ENCODE measurements at places on chromosomes 11 and 22.

- peak; percentile 48 for DNase-seq
Observed at GRCh38 chr22:45671783-45672563, at the start of gene ATXN10. Gene ATXN10, plus strand, starts transcription at chr22:45671834. Its CDS starts 230 bp downstream, at chr22:45672064.

- DNase-seq: no peak
Observed at GRCh38 chr11:83438438-83438837, 152.3 kb upstream of the CCDC90B start.

DNA sequence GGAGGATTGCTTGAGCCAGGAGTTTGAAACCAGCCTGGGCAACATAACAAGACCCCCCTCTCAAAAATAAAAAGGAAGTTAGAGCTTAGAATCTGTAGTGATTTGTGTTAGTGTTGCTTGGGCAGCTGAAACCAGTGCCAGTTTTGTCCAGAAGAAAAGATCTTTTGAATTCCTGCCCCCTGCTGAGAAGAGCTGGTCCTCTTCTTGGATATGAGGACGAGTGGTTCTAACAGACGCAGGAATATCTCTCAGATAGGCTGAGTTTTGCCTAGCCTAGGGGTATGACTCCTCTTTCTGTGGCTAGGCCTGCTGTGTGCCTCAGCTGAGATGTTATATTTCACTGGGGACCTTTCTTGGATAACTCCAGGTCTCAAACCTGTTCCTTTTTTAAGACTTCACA is 102.8 kb downstream of the STIM1 start:
- DNase-seq: no peak

GRCh38 chr11:63613517-63614135 is 607 bp downstream of the PLAAT3 start:
- DNase-seq: no peak

DNA sequence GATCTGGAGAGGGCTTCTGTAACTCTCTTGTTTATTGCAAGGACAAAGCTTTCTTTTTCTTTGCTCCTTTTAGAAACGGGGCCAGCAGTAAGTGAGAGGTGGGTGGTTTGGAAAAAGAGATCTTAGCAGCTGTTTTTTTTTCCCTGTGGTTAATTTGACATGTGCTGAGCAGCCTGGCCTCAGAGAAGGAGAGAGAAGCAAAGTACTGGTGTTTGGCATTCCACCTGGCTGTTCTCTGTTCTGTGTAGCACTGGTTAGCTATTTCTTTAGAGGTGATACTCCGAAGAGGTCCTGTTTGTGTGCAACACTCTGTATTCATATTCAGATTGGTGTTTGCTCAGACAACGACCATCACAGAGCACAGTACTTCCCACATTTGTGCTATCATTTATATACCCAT is 80.8 kb upstream of the SORL1-AS1 start:
- peak; percentile 92 for DNase-seq

GRCh38 chr11:124075841-124076651 is 34.9 kb upstream of the OR10G7 start:
- peak; percentile 91 for DNase-seq

GRCh38 chr22:29112121-29112520 is 39.3 kb downstream of the KREMEN1 start:
- DNase-seq: no peak

DNA sequence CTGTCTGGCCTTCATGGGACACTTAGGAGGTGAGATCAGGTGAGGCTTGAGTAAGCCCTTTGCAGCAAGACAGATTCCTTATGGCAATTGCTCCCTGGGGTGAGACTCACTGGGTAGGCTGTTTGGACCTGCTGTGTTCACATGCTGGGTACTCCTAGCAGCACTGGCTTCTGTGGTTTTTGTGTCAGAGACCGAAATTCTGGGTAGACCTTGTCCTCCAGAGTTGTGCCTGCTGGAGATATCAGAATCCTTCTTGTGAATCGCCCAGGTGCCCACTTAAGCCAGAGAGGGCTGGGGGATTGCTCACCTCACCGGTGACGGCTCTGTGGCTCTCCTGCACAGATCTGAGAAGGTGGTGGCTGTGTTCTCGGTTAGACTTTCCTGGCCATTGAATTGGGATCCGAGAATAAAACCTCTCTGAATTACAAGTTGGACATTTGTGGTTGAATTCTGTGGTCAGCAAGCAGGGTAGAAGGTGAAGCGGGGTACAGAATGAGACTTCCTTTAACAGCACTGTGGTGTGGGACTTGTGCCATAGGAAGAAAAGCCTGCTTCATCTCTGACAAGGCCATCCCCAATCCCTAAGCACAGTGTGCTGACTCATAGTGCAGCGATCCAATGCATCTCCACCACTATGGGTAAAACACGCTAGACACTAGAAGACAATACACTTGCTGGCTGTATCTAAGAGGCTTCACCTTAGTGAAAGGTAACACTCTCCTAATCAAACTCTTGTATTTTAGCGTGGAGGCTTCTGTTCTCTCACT is 52.5 kb upstream of the TTC12 start:
- no peak for DNase-seq

- peak; percentile 27 for DNase-seq
Observed at GRCh38 chr11:8192016-8192895, 23.4 kb upstream of the RIC3 start.

DNA sequence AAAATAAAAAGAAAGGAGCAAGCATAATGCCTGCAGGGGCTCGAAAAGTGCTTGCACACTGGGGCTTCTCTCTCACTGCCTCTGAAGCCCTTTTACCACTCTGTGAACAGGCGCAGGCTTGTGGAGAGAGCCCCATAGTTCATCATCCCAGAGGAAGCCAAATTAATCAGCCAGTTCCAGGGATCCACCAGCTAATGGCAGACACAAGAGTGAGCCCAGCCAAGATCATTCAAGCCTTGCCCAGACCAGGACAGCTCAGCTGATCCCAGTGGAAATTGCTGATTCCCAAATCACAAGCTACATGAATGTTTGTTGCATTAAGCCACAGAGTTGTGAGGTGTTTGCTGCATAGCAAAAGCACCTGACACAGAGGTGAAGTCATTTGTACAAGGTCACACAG is 135.3 kb downstream of the CHST1 start:
- DNase-seq: no peak
